ENCODE measurements at places on chromosomes 7 and 10. TPM values are rescaled to one million over a fixed set of nuclear protein-coding genes. Genes with fewer than 3 reads are reported as not detected.

Gene CUBN
- polyA plus RNA-seq = 1.5 TPM

Gene ZPBP
- not detected for polyA plus RNA-seq

Gene PDZD7
- 0.50 TPM for polyA plus RNA-seq

Gene VAX1
- not detected for polyA plus RNA-seq

DNA sequence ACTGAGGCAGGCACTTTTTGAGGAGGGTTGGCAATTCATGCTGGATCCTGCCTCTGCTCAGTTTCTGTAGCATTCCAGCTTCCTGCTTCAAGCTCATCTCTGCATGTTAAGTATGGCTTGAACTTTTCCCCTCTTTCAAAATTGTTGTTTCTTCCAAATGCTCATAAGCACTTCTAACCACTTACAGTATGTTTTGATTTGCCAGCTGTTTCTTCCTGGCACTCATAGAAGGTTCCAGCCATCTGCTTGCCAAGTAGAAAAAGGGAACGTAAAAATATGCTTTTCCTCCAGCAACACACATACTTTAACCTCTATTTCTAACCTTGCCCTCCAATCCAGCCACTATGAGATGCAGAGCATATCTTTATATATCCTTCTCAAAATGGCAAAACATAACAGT is 692.6 kb upstream of the COBL start:
- no peak for DNase-seq

- DNase-seq = no peak
Measured at GRCh38 chr7:111388912-111389311, 173.4 kb downstream of the IMMP2L start.

- DNase-seq = no peak
Measured at GRCh38 chr7:27763983-27764508, 24.1 kb downstream of the TAX1BP1 start.

GRCh38 chr10:117509573-117509972 is 33.0 kb upstream of the EMX2 start:
- no peak for DNase-seq

- DNase-seq = peak; percentile 26
Measured at GRCh38 chr10:78510566-78511323, 477.1 kb downstream of the RPS24 start.

GRCh38 chr7:99928994-99929729 is at the start of gene GJC3:
Gene GJC3 (minus strand): TSS chr7:99929620. CDS start chr7:99929620, 0 bp downstream.
- peak; percentile 47 for DNase-seq

DNA sequence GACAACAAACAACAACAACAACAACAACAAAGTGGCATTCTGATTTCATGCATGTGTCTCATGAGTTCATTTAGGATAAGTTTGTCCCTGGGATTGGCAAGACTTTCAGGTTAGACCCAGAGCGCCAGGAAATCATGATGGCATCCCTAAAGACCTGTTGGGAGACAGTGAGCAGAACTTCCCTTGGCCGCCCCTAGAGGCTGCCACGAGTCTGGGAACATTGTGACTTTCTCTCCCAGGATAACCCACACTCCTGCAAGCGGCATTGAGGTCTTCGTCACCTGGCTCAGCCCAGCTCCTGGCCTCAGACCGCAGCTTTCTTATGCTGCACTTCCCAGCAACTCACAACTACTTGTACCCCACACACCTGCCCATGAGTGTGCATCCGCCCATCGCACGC is 80.5 kb upstream of the RNF32 start:
- no peak for DNase-seq
